ENCODE measurements at places on chromosomes 5 and 9.

GRCh38 chr5:75044406-75044805 is 8.0 kb downstream of the GCNT4 start:
- DNase-seq = no peak

- DNase-seq = no peak
Observed at GRCh38 chr9:99385814-99386279, 163.8 kb downstream of the SEC61B start.

GRCh38 chr5:81397176-81397575 is 3.2 kb upstream of the ACOT12 start:
- no peak for DNase-seq

DNA sequence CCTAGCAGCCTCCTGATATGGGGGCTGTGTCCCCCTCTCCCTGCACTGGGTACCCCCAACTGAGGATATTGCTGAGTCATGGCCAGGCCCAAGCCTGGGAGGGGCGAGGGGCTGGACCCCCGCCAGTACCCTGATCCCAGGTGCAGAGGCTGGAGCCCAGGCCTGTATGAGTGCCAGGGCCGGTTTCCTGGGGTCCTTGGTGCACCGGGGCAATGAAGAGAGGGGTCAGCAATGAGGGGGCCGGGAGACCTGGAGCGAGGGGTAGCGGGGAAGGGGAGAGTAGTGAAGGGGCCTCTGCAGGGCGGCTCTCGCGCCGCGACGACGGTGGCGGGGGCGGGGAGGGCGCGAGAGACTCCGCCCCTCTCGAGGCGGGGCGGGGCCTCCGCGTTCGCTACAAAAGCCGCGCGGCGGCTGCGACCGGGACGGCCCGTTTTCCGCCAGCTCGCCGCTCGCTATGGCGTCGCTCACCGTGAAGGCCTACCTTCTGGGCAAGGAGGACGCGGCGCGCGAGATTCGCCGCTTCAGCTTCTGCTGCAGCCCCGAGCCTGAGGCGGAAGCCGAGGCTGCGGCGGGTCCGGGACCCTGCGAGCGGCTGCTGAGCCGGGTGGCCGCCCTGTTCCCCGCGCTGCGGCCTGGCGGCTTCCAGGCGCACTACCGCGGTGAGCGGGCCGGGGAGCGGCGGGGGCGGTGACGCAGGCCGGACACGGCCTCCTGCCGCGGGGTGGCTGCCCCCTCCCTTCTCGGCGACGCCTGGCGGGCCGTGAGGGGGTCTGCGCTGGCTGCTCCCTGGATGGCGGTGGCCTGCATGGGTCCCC is at the start of gene SQSTM1:
SQSTM1 (plus strand) TSS at position 423 of the 815 bp plus-strand sequence; CDS start at position 455, 32 bp downstream.
- peak; percentile 69 for DNase-seq

- no peak for DNase-seq
Observed at GRCh38 chr9:126418608-126419007, 92.0 kb downstream of the MVB12B start.

DNA sequence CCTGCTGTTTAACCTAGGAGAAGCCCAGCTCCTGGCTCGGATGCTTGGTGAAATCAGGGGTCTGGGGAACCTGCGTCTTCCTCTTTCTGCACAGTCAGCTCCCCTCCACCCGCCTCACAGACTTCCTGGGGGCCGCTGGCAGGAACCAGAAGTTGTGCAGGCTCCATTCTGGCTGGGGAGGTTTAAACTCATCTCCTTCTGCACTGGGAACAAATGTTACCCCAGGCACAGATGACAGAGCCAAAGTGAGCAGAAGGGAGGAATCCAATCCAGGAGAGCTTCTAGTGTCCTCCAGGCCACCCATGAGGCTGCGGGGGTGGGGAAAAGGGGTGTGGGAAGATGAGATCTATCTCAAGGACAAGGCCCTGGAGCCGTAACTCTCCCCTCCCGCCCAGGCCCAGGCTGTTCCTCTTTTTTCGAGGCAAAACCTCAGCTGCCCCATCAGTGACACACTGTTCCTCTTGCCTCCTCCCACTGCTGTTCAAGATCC is 31.2 kb downstream of the KCNMB1 start:
- peak; percentile 89 for DNase-seq

GRCh38 chr9:114496011-114496410 is 9.3 kb downstream of the WHRN start:
- no peak for DNase-seq

DNA sequence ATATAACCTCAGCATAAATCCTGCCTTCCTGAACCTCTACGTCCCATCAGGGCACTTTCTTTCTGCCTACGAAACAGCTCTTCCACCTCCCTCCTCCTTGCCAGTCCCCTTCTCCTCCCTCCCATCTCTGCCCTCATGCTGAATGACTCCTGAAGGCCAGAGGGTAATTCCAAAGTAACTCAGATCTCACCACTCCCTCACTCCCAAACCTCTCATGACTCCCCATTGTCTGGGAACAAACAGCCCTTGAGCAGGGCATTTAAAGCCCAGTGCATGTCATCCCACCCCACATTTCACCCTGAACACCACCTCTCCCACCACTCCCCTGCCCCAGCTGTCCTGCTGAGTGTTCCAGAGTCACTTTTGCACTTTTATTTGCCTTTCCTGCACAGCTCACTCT is 8.9 kb upstream of the FBP1 start:
- DNase-seq = no peak

DNA sequence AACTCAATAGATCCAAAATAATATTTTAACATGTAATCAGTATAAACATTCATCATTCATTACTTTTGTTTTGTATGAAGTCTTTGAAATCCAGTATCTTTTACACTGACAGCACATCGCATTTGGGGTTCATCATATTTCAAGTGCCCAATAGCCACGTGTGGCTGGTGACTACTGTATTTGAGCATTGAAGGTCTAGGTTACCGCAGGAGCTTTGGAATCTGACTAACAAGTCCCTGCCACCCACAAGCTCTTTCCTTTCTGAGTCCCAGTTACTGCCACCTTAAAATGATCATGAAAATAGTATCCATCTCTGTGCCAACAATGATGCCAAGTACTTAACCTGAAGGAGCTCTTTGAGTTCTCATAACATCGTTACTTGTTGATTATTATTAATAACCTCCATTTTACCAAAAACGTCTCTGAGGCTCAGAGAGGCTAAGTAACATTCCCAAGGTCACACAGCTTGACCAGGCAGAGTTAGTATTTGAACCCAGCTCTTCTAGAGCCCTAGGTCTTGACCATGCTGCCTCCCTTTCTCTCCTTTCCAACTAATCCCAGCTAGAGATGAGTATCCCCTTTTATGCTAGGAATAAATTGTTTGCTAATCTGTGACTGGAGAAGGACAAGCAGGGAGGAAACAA is 24.2 kb downstream of the ARHGEF37 start:
- DNase-seq = no peak

GRCh38 chr9:93897075-93897970 is 57.8 kb downstream of the BARX1 start:
- DNase-seq = no peak

- no peak for DNase-seq
Observed at GRCh38 chr9:15501179-15501578, 9.6 kb downstream of the PSIP1 start.

- no peak for DNase-seq
Observed at GRCh38 chr9:122562134-122562760, 9.3 kb downstream of the OR1N2 start.

DNA sequence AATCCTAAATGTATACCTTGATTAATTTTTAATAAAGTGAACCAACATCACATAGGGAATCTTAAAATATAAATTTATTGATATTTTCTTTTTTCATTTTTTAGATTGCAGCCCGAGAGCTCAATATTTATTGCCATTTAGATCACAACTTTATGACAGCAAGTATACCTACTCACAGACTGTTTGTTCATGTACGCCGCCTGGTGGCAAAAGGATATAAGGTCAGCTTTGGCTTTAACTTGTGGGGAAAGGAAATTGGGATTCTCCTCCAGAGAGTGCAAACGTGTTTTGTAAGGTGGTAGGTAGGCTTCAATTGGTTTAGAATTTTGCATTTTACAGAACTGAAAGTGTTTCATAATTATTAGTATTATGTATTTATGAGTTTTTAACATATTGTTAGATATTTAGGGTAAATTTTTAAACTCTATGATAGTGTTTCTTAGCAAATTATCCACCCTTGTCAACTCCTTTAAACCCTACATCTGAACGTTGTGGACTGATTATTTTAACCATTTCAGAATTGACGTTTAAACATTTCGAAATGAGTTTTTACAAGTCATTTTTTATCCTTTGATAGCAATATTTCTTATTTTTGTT is 17.5 kb upstream of the DHFR start:
- DNase-seq = peak; percentile 63

- no peak for DNase-seq
Observed at GRCh38 chr5:850511-851006, at the start of gene ZDHHC11. Gene ZDHHC11 (minus strand): TSS chr5:850986. CDS start chr5:850602, 384 bp downstream.

- DNase-seq = no peak
Observed at GRCh38 chr5:80777347-80778287, 122.8 kb upstream of the DHFR start.

DNA sequence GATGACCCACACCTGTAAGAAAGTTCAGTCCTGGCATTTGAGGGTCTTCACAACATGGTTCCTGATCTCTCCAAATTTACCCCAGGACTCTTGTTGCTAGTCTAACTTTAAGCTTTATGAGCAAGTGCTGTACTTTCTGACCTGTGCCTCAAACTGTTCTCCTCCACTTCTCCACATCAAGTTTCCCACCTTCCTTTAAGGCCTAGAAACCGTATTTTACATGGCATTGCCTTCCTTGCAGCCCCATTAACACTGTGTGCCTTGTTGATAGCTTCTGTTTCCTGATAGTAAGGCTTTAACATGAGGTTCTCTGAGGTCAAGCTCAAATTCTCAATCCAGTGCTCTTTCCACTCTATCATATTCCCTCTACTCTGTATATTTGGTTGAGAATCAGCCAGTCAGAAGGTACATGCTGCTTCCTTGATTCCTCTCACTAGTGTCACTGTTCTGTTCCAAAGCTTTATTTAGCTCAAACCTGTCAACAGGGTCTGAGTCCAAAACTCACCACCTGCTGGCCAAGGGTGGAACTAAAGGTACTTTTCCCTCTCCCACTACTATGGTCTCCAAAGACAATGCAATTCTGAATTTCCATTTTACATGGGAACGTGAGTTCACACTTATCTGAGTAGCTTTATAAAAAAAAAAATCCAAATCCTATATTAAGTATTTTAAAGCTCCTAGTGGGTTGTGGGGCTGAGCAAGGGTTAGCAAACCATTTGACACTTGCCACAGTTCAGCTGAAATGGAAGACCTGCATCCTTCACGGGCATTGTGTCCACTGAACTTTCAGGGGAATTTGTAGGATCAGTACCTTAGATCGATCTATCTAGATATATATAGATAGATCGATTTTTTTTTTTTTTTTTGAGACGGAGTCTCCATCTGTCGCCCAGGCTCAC is 21.1 kb downstream of the VCP start:
- peak; percentile 80 for DNase-seq

- no peak for DNase-seq
Observed at GRCh38 chr5:61318376-61318775, 13.7 kb upstream of the ZSWIM6 start.

- no peak for DNase-seq
Observed at GRCh38 chr5:38330207-38330606, 71.8 kb downstream of the EGFLAM start.

DNA sequence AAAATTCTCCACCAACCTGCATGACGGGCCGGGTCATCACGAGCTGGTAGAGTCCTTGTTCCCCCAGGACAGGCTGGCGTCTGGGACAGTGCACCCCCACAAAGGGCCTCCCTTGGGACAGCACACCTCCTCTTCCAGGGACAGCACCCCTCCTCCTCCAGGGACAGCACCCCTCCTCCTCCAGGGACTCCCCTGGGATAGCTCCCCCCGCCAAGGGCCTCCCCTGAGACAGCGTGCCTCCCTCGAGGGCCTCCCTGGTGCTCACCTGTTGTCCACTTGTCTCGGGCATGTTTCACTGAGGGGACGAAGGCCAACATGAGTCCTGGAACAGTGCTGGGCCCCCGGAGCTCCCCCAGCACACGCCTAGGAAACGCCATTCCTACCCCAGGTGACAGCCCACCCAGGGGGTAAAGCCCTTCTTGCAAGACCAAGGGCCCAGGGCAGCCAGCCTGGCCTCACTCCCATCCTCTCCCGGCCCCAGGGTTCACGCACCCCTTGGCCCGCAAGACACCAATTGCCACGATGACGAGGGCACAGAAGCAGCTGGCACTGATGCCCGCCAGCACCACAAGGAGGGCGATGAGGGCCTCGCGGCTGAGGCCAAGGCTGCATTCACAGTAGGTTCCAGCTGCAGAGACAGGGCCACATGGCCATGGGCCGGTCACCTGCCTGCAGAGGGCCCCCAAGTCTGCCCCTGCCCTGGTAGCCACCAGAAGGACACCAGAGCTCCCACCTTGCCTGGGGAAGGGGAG is 531 bp downstream of the TMEM210 start:
- DNase-seq = no peak

DNA sequence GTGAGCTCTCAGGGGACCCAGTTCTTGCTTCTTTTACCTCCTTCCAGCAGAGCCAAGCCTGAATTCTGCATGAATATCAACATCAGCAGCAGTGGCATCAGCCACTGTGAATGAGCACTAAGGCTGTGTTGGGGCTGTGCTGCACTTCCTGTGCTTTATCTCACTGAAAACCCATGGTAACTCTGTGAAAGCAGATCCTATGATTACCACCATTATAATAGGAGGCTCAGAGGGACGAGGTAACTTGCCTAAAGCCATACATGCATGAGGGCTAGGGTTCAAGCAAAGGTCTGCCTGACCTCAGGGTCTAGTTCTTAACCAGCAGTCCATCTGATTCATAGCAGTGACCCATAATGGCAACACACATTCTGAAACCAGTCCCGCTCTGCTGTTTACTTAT is 60.5 kb upstream of the RAPGEF1 start:
- no peak for DNase-seq

GRCh38 chr5:165282491-165282890 is 1777.1 kb downstream of the MAT2B start:
- peak; percentile 27 for DNase-seq

DNA sequence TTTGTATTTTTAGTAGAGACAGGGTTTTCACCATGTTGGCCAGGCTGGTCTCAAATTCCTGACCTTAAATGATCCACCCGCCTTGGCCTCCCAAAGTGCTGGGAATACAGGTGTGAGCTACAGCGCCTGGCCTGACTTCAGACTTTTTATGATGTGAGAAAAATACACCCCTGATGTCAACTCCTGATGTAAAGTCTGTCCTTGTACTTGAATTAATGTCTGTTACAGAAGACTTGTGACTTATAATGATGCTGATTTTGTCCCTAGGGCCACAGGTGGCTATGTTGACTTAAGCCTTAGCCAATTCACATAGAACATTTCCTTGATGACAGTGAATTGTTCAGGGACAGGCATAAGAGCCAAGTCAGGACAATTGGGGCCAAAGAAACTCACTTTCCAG is 42.5 kb upstream of the MELK start:
- no peak for DNase-seq

DNA sequence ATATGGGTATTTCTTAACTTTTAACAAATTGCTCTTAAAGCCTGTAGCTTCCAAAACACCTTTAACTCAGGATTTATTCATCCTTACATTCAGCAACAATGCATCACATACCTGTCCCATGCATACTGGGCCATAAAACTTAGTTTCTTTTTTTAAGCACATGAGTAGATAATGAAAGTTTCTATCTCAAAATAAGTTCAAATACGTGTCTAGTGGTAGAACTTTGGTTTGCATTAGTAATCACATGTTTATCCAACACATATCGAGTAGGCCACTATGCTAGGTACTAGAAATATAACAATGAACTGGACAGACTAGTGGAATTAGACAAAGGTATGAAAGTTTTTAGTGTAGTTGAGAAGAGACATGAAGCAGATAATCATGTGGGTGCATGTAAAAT is 99.6 kb downstream of the DOCK2 start:
- no peak for DNase-seq

GRCh38 chr5:18662231-18662630 is 1028.0 kb downstream of the TAF11L14 start:
- DNase-seq = no peak

GRCh38 chr9:133199648-133200321 is 9.3 kb downstream of the OBP2B start:
- no peak for DNase-seq

All from KBM-7 (cell line).